ENCODE measurements at places on chromosomes 4 and X.

GRCh38 chr4:7634661-7635251 lies 200.0 kb upstream of the PSAPL1 start:
- no peak for DNase-seq

GRCh38 chrX:129108936-129109335 lies 414.4 kb downstream of the SMARCA1 start:
- DNase-seq, result no peak

DNA sequence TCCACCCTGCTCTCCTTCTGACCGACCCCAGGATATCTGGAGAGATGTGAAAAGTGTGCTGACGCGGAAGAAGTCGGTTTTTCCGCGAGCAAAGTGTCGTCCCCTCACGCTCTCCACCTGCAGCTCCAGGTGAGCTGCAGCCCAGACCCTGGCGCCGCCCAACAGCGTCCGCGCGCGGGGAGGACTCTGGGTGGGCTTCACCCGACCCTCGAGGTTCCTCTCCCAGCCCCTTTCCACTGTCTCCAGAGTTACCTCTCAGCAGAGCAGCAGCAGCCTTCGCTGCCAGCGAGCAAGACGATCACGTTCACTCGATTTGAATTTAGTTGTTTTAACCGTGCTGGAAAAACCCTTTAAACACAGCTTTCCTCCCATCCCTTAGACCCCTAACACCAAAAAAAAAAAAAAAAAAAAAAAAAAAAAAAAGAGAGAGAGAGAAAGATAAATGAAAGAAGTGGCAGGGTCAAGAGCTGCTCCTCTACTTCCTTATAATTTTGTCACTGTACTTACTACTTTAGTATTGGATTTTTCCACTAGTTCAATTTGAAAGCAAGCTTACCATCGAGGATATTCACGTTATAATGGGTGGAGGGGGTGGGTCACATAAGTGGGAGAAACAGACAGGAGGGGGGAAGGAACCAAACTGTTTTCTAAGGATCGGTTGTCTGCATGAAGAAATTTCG lies 758 bp upstream of the NR3C2 start:
- no peak for DNase-seq

GRCh38 chr4:31955346-31955745 lies 1235.2 kb downstream of the PCDH7 start:
- no peak for DNase-seq

GRCh38 chr4:109256818-109257217 lies 45.6 kb downstream of the COL25A1 start:
- no peak for DNase-seq

DNA sequence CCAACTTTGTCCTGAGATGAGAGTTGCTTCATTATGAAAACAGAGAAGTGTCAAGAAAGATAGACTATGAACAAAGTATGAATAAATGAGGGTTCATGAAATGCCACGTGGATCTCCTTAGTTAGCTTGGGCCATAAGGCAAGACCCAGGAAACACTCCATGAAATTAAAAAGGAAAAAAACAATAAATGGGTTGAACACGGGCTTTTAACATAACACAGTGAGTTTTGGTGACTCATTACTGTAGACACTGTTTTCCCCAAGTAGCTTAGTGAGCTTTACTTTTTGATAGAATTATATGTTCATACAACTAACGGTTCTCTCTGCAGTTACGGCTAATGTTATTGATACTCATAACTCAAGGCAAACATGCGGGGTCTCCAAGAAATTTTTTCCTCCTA lies 265.0 kb downstream of the DHX15 start:
- no peak for DNase-seq

DNA sequence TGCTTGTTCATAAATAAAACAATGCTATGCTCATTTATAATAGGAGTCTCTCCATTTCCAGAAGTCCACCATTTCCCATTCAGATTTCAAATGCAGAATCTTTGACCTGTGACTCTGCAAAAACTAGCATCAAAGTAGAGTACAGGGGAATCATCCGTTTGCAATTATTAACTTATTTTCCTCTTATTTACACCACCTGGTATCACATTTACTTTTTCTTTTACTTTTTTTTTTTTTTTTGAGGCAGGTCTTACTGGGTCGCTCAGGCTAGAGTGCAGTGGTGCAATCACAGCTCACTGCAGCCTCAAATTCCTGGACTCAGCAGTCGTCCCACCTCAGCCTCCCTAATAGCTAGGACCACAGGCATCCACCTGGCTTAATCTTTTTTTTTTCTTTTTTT lies 37.6 kb downstream of the RBM47 start:
- no peak for DNase-seq

DNA sequence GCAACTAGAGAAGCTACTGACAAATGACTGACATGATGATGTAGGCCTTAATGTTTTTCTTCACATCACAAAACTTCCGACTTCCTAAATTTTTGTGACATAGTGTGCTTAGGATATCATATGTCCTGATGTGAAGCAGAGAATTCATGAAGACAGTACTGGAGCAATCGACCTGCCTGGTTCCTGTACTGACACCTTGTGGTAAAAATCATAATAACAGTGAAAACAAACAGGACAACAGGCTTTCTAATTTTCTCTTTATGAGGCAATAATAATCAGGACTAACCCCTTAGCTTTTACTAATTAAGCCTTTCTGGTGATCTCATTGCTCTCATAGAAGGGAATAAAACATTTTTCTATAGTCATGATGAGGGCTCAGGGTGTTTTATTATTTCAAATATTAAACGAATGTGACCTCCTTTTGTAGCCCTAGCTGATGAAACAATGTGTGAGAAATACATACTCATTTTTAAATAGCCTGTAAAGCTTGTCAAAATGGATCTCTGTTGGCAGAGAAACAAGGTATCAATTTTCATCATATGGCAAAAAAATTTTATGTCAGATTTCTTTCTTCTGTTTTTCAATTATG lies 158.4 kb downstream of the TENT5D start:
- DNase-seq, result no peak

All from activated naive CD4-positive, alpha-beta T cell (primary cell).